ENCODE measurements at places on chromosomes 13 and 19.

DNA sequence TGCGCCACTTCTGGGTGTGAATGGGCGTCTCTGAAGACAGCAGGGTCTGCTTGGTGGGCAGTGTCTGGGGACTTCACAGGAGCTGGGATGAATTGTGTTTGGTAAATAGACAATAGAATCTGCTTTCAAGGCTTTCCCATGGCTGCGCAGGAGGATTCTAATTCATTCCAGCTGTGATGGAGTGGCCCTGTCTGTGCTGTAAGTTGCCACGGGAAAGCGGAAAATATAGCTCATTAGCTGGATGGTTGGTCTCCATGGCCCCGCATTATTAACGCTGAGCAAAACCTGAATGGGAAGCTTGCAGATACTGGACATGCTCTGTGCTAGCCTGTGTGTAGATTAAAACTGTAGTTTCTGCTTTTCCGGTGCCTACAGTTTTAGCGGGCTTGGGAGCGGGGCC is 15.6 kb upstream of the C1QTNF9 start:
- DNase-seq = no peak

DNA sequence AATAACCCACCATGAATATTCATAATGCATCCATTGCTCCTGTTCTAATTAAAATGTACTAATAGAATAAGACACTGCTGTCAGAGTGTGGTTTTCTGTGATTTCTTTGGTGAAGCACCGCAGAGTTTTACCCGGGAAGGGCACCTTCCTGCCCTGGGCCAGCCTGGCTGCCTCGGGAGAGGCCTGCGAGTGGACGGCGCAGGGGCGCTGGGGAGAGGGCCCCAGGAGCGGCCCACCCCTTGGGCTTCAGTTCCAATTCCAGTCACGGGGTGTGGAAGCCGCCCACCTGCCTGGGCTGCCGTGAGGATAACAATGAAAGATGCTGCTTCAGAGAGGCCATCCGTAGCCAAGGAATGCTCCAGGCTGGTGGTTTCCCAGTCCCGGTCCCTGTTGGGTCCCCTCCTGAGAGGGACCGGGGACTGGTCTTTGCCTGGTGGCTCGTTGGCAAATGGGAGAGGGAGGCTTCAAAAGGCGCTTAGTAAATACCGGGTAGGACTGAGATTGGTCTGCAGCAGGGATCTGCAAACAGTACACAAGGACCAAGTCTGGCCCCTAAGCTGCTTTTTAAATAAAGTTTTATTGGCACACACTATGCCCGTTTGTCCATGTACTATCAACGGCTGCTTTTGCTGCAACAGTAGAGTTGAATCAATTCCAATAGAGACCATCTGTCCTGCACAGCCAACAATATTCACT is 18.0 kb downstream of the TCF3 start:
- DNase-seq = no peak

DNA sequence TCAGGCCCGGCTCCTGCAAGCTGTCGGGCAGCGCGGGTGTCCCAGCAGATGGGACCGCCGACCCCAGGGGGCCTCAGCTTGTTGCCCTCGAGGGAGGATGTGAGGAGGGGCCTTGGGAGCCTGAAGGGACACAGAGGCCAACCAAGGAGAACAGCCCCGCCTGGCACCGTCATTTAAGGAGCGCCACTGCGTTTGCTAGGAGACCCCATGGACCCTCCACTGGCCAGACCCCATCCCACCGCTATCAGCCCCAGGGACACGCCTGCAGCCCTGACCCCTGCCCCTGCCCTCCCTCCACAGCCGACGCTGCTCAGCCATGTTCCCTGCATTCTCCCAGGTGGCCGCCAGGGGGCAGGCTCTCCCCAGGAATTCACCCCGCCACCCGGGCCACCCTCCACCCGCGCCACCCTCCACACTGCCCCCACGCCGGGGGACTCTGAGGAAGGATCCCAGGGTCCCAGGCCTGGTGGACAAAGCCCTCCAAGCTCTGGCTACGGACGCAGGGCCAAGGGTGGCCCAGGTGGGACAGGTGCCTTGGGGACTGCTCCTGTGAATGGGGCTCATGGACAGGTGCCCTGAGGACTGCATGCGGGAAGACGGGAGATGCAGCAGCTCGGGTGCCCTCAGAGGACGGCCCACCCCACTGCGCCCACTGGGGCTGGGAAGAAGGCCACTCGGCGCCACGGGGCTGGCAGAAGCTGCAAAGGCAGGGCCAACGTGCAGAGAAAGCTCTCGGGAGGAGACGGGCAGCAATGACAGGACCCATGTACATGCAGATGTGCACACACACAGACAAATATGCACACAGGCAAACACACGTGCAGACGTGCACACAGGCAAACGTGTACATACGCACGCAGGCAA is 34.4 kb downstream of the PIP5K1C start:
- no peak for DNase-seq

- DNase-seq = no peak
Observed at GRCh38 chr19:43305642-43306041, 36.3 kb upstream of the PSG9 start.

GRCh38 chr19:55563261-55563690 is 17.4 kb downstream of the ZNF579 start:
- DNase-seq = no peak

DNA sequence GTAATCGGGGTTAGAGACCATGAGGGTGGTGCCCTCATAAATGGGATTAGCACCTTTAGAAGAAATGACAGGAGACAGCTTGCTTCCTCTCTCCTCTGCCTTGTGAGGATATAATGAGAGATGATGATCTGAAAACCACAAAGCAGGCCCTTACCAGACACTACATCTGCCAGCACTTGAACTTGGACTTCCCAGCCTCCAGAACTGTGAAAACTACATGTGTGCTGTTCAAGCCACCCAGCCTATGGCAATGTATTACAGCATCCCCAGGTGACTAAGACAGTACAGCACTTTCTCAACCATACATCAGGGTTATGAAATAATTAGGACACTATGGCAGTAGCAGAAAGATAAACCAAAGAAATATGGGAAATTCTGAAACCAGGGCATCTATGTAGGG is 7.4 kb downstream of the ZNF564 start:
- DNase-seq = no peak

- DNase-seq = no peak
Observed at GRCh38 chr13:37326334-37326733, 220.9 kb upstream of the CSNK1A1L start.

GRCh38 chr13:110677731-110678545 is 28.0 kb downstream of the CARS2 start:
- no peak for DNase-seq

DNA sequence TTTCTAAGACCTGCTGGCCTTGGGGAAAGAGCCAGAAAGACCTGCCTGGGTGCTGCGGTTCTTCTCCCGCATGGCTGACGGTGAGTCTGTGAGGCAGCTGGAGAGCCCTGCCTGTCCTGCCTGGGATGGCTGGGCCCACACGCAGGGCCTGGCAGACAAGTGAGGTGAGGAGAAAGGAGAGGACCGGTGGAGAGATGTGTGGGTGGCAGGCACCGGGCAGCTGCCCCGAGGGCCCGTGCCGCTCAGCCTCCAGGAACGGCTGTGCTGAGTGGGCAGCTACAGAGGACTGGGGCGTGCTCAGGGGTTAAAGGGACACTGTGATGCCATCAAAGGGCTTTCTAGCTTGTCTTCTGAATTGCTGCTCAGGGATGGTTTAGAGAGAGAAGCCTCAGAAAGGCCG is 53.8 kb downstream of the MLLT1 start:
- no peak for DNase-seq

- DNase-seq = no peak
Observed at GRCh38 chr13:29756506-29756905, 93.9 kb downstream of the UBL3 start.

- no peak for DNase-seq
Observed at GRCh38 chr13:89454681-89455080, 1783.5 kb downstream of the SLITRK5 start.

DNA sequence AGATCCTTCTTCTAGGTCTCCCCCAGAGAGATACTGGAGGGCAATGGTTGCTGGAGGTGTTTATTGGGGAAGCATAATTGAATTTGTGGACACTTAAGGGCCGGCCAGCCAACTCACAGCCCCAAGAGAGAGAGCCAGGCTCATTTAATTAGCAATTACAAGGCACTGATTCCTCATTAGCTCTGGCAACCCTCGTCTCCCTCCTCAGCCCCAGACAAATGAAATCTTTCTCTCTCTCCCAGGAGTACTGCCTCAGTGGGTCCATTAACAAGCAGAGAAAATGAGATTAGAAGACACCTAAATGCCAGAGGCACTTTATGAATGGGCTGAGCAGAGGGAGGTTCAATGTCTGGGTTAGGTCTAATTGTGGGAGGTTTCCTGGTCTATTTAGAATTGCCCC is 19.0 kb upstream of the FEM1A start:
- no peak for DNase-seq

- no peak for DNase-seq
Observed at GRCh38 chr13:19772306-19772705, 10.4 kb downstream of the PSPC1 start.

DNA sequence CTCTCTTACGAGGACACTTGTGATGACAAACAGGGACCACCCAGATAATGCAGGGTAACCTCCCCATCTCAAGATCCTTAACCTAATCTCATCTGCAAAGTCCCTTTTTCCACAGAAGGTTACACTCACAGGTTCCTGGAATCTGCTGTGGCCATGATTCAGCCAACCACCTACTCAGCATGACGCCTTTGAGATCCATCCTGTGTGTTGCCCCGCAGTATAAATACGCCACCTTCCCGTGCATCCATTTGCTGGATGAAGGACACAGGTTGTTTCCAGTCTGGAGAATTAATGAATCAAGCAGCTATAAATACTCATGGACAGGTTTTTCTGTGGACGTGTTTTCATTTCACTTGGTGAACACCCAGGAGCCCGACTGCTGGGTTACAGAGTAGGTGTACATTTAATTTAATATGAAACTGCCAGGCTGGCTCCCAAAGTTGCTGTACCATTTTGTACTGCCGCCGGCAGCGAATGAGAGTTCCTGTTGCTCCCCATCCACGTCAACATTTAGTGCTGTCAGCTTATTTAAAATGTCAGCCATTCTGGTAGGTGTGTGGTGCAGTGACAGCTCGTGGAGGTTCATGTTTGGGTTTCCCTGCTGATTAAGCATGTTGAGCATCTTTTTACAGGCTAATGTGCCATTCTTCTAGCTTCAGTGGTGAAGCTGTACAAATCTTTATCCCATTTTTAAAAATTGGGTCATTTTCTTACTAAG is 40.2 kb downstream of the ELL start:
- no peak for DNase-seq

DNA sequence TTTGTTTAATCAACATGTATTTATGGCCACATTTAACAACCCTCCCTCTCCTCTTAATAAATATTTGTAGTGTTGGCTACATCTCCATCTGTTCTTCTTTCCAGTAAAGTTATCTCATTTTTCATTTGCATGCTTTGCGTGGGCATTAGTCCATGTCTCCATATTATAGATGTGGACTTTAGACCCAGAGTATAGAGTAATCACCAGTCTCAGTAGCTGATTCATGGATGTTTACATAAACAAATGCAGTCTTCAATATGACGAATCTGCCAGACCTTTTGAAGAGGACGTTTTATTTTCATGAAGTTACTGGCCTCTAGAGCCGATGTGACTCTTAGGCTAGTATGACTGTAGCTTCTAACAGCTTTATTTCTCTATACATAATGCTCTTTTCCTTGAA is 1546.2 kb downstream of the OLFM4 start:
- DNase-seq = no peak

GRCh38 chr19:1601613-1602064 is 3.6 kb downstream of the UQCR11 start:
- DNase-seq = no peak
